ENCODE measurements at places on chromosomes 16 and 17.

- DNase-seq = no peak
Observed at GRCh38 chr17:8875436-8875835, 8.0 kb upstream of the PIK3R6 start.

- DNase-seq = no peak
Observed at GRCh38 chr17:62790564-62790986, 17.5 kb downstream of the MARCHF10 start.

GRCh38 chr17:14701886-14702285 is 401.0 kb downstream of the HS3ST3B1 start:
- no peak for DNase-seq

DNA sequence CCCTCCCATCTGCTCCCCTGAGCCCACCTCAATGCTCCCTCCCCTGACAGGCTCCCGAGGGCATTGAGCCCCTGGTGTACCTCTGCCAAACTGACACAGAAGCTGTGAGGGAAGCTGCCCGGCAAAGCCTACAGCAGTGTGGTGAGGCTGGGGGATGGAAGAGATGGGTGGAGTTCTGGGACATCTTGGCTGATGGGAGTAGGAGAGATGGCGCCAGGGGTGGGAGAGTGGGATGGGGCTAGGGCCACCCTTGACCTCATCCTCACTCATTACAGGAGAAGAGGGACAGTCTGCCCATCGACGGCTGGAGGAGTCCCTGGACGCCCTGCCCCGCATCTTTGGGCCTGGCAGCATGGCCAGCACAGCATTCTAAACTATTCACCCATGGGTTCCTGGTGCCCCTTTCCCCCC is 16.2 kb upstream of the CTCF start:
- DNase-seq = no peak

DNA sequence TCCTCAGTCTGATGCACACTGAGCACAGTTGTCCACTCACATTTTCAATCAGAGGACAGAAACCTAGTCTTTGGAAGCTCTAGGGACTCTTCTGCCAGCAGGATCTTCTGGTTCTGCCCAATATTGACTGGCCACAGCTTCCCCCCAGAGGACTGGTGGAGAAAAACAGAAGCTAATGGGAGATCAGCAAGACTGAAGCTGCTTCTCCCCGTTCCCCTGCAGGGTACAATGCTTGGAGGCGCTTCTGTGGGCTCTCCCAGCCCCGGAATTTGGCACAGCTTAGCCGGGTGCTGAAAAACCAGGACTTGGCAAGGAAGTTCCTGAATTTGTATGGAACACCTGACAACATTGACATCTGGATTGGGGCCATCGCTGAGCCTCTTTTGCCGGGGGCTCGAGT is 10.3 kb downstream of the EPX start:
- DNase-seq = no peak

All from sigmoid colon (tissue), 7 donors.